ENCODE measurements at places on chromosomes 5 and 9.

DNA sequence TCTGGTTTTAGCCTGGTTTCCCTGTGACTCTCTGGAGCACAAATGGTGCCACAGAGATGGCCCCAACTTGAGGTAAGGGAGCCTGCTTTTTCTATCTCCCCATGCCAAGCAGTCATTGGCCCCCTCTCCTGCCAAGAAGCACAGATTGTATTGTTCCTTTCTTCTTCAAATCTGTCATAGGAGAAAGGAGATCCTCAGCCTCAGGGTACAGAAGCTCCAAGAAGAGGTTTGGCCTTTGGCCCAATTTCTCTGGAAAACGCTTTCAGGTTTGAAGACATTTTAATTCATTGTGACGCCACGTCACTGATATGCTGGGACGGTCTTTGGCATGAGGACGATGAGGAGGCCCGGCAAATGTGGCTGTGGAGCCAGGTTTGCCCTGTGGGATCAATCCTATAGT is 29.2 kb upstream of the PANK3 start:
- DNase-seq, result no peak

DNA sequence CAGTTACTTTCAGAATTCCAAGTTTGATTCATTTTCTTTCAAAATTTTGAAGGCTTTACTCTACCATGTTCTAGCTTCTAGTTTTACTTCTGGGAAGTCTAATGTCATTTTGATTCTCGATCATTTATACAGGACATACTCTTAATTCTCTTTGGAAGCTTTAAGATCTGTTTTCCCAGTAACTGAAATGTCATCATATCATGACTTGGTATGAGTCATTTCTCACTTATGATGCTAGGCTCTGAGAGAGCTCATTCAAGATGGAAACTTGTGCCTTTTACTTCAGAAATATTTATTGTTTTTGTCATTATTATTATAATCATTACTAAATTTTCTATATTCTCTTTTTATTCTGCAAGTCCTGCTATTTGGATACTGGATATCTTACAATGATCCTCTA is 222.3 kb downstream of the PARP8 start:
- no peak for DNase-seq

GRCh38 chr9:69264526-69264925 is 60.5 kb upstream of the ENTREP1 start:
- DNase-seq, result no peak

DNA sequence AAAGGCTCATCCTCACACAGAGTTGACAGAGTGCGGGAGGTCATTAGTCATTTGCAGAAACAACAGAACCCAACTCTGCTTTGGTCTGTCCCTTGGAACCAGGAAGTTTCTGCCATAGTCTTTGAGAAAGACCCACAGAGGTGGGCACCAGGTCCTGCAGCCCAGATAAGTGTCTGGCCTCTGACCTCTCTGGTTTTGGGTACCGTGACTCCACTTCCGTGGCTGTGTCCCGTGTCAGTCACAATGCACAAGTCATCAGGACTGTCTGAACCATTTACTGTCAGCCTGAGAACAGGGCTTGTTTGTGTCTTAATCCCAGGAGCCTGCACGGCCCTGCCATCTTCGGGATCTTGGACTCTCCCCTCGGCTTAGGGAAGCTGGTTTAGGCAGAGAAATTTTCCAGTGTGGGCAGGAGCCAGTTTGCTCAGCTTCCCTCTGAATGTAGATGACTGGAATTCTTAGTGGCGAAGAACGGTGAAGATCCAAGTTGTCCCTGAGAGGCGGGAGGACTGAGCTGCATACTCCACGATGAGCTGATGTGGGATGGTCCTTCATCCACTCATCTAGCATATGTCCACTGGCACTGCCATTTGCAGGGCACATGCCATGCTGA is 11.9 kb downstream of the GSN start:
- no peak for DNase-seq

DNA sequence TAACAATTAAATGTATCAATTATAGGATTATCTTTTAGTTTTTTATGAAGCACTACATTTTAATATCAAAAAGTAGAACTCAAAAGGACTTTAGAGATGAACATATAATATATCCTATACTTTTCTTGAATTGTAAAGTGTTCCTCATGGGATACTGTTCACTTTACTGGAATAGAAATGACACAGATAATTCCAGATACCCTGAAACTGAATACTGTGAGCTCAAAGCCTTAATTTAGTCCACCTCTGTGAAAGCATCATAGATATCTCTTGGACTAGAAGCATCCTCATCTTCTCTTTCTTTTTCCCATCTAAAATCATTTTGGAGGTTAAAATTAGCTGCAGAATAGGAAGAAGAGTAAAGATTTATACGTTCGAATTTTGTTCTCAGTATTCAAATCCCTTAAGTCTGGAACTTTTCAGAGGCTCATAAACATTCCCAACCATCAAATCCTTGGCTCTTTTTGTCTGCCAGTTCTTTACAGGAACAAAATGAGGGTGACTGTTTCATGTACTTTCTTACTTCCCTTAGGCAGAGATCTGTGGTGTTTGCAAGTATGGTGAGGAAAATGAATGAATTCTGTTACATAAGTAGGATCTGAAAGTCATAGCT is 49.4 kb downstream of the ADAMTS19 start:
- no peak for DNase-seq

- DNase-seq, result no peak
Observed at GRCh38 chr5:99037668-99038067, 108.9 kb upstream of the CHD1 start.

- no peak for DNase-seq
Observed at GRCh38 chr5:169050146-169050571, 250.8 kb downstream of the SLIT3 start.

DNA sequence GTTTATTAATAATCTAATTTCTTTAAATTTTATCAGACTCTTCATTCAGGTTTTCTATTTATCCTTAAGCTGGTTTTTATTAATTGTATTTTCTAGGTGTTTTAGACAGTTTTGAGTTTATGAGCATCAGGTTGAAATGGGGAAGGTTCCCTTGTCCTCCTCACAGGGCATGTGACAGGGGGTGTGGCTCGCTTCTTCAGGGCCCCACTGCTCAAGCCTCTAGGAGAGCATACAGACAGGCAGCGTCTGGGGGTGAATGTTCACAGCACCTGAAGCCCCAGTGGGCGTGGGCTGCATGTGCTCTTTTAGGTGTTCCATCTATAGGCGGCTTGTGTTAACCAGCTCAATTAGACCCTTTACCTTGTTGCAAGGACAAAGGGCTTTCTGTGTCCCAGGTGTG is 78.2 kb upstream of the RUFY1 start:
- DNase-seq, result no peak

DNA sequence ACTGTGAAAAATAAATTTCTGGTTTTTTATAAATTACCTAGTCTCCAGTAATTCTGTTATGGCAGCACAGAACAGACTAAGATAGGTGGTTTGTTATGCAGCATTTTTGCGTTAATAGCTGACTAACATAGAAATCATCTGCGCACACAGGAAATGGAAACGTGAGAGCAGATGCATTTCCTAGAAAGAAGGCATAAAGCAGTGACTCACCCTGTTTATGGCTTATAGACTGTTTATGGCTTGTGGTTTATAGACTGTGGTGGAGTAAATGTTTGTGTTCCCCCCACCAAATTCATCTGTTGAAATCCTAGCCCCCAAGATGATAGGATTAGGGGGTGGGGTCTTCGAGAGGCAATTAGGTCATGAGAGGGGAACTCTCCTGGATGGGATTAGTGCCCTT is 18.3 kb upstream of the OSMR start:
- DNase-seq, result peak; percentile 29

GRCh38 chr5:87127426-87127825 is 140.3 kb upstream of the RASA1 start:
- peak; percentile 29 for DNase-seq
